GM10248 (cell line): ENCODE measurements at places on chromosomes 2 and 18.

- no peak for DNase-seq
Observed at GRCh38 chr2:165691615-165692014, 102.4 kb downstream of the GALNT3 start.

GRCh38 chr2:45567288-45567963 lies 43.6 kb downstream of the SRBD1 start:
- DNase-seq, result no peak

- no peak for DNase-seq
Observed at GRCh38 chr2:165120740-165121467, 82.9 kb downstream of the SCN3A start.

- no peak for DNase-seq
Observed at GRCh38 chr2:4992226-4992625, 700.0 kb upstream of the SOX11 start.

GRCh38 chr2:229852565-229852964 lies 69.2 kb downstream of the TRIP12 start:
- DNase-seq, result peak; percentile 18

GRCh38 chr18:75962036-75962572 lies 532.9 kb downstream of the ZNF516 start:
- DNase-seq, result no peak

DNA sequence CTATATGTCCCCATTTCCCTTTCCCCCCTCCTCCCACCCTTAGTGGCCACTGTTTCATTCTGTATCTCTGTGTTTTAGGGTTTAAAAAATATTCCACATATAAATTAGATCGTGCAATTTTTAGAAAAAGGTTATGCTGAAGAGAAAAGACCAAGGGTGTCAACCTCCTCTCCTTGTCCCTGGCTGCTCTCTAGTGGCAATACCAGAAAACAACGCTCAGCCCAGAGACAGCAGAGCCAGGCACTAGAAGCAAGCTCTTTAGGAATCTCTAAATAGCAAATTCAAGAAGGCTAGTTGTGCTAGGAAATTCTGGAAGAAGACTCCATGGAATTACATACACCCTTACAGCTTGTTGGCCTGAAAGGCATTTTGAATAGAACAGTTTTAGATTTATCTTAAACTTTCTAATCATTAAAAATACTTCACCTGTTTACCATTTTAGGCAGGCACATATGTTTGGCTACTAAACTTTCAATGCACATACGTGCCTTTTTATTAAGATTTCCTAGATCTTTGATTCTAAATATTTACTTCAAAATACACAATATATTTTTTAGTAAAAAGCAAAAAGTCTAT lies 35.1 kb upstream of the RASGRP3 start:
- peak; percentile 53 for DNase-seq

DNA sequence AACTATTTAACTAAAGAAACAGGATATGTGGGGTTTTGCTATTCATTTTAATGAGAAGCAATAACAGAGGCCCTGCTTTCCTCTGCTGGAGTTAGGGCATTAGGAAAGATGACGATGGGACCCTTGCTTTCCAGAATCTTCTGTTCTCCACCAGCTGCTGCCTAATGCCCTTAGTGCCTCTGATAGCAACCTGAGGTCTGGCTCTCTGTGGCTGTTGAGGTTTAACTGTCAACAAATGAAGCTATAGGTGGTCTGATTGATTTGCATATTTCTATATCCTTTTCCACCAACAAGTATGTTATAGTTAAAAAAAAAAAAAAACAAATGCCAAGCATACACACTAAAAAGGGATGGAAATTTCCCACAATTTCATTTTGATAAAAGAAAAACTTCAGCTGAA lies 115.1 kb upstream of the NCK2 start:
- DNase-seq, result no peak

- DNase-seq, result no peak
Observed at GRCh38 chr2:187774551-187775071, 220.4 kb upstream of the TFPI start.

GRCh38 chr18:57249179-57249578 lies 102.3 kb downstream of the BOD1L2 start:
- no peak for DNase-seq

DNA sequence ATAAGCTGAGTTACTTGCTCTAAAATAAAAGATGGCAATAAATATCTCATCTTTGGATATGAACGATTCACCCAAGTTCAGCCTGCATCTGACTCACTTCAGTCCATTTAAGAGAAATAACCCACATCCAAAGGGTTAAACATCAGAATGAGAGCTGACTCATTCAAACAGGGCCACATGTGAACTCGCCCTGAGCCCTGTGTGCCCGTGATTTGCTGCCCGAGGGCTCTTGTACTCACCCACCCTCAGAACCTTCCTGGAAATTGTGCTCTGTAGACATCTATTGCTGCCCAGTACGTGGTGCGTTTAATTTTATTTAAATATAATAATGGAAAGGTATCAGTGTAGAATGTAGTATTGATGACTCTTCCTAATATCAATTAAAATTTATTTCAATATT lies 66.9 kb upstream of the RBM44 start:
- no peak for DNase-seq

DNA sequence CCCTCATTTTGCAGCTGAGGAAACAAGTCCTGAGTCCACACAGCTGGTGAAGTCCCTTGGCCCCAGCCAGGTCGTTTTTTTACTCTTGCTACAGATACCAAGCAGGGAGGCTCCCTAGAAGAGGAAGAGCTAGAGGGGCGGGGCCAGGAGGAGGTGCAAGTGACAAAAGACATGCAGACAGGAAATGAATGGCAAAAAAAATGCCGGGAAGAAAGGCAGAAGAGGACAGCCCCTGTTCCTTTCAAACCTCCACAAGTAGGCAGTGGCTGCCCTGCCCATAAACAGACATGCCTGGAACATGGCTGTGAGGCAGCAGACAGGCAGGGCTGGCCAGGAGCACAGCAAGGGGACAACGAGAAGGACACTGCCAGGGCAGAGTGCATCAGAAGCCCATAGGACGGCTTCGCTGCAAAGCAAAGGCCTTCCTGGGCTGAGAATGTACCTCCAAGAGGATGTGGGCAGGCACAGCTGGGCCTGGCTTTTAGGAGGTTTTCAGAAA lies 108.7 kb downstream of the ZBTB7C start:
- DNase-seq, result no peak

- no peak for DNase-seq
Observed at GRCh38 chr2:219737270-219737691, 109.9 kb downstream of the SLC4A3 start.

- DNase-seq, result no peak
Observed at GRCh38 chr2:96940001-96940615, 46.3 kb downstream of the FAM178B start.

DNA sequence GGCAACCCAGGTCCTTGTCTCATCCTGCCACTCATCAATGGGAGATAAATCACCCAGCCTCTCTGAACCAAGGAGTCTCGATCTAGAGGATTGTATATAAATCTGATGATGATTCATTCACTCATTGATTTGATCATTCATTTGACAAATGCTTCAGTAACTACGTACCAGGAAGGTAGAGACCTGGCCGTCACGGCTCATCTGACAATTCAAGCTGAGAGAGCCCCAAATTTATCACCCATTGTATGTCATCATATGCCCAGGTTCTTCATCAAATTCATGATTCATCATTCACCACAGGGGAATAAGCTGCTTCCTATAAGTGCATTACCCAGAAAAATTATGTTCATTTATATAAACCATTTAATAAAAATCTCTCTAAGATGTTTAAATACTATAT lies 116.9 kb downstream of the FAM161A start:
- no peak for DNase-seq

GRCh38 chr18:28124131-28125029 lies 52.5 kb downstream of the CDH2 start:
- DNase-seq, result no peak

GRCh38 chr2:64307421-64307820 lies 146.5 kb upstream of the LGALSL start:
- no peak for DNase-seq

DNA sequence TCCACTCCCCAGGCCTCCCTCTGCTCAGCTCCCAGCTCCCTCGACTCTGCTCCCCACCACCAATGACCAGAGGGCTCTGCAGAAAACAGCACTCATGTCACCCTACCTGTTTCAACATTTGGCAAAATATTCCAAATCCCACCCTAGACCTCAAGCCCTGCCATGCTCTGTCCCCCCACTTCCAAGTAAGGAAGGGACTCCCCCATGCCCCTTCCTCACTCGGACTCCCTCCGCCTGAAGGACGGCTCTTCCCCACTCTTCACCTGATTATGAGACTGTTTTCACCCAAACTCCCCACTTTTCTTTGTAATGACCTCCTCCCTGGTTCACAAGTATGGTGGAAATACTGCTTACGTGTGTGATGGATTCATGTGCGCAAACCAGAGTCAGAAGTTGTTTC lies 208.4 kb downstream of the MGAT5 start:
- DNase-seq, result no peak

DNA sequence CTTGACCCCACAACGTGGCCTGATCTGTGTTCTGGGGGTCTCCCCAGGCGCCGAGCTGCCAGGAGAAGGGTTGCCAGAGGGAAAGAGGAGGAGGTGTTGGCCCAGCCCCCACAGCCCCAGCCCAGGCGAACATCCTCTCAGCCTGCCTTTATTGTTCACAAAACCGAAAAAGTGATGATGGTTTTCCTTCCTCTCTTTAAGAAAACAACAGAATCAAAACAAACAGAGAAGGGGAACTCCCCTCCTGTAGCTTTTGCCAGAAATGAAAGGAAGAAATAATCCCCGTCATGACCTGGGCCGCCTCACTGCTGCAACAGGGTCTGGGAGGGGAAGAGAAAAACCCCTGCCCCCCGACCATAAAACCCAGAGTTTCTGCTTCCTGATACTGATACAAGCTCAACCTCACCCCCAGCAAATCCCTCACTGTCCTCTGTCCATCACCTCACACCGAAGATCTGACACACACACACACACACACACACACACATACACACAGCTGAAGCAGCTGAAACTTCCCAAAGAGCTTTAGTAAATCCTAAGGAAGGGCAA lies 52.0 kb downstream of the ZFP36L2 start:
- peak; percentile 85 for DNase-seq

DNA sequence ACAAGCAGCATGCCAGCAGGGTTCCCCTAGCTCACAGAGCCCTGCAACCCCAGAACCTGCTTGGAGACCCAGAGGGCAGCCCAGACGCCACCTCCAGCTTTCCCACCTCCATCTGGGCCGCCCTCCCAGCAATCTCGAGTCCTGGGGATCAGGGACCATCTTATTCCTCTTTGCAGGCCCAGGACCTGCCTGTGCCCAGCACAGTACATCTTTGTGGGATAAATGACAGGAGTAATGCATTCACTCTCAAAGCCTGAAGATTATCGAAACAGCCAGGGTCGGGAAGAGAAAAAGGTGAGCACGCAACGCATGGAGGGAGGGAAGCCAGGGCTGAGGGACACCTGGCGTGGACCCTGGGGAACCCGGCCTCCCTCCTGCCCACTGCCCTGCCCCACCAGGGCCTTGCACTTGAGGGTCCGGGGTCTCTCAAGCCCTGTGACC lies 144.1 kb downstream of the NDUFA10 start:
- DNase-seq, result no peak

DNA sequence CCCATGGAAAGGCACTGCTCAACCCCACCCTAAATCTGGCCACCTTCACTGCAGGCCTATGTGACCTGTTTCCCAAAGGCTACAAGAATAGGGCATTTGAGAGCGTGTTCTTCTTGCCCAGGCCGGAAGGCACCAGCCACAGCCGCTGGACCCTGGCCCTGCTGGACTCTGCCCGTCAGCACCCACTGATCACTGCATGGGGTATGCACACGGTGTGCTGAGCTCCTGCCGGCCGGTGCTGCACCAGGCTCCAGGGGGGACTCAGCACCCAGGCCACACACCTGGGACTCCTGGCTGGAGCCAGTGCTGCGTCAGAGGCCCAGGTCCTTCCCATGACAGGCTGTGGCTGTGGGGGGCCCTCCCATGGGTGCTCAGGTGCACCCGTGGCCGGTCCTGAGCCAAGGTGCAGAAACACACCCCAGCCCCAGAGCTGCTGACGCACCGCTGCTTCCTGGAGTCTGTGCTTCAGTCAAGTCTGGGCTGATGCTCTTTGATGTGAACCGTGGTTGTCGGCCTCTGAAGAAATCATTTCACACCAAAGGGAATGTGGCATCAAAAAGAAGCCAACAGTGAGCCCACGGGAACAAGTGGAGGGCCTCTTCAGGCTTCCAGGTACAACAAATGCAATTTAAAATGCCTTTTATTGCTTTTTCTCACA lies 6.5 kb downstream of the KCNG2 start:
- DNase-seq, result no peak

DNA sequence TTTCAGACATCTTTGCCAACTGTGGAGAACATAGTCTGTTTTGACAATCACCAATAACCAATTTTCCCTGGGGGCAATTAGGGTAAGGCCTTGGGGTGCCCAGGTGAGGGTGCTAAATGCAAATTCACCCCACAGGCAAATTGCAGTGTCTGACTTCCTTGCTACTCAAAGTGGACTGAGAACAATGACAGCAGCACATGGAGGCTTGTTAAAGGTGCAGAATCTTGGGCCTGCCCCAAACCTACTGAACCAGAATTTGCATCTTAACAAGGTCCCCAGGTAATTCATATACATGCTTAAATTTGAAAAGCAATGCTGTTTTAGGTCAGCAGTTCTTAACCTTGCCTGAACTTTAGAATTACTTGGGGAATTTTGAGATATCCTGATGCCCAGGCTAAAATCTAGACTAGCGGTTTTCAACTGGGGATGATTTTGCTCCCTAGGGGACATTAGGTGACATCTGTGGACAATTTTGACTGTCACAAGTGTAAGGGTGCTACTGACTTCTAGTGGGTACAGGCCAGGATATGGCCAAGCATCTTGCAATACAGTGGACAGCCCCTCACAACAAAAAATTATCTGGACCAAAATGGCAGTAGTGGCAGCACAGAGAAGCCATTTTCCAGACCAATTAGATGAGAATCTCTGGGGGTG lies 80.2 kb upstream of the GCFC2 start:
- DNase-seq, result no peak

DNA sequence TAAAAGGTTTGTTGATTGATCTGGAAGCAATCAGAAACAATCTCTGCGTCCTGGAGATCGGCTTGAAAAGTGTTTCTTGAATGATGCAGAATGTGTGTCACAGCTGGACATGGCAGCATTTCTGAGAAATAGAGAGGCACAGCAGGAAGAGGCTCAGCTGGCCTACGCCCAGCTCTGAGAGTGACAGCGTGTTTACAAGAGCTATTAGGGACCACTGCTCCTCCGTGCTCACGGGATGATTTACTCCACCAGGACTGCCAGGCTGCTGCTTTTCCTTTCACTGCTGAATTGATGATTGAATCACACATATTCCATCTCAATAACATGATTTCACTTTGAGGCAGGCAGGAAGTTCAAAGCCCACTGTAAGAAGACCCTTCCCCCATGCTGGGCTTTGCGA lies 62.8 kb downstream of the GALNT14 start:
- DNase-seq, result no peak

- no peak for DNase-seq
Observed at GRCh38 chr2:213848631-213849030, 562.2 kb upstream of the VWC2L start.

- no peak for DNase-seq
Observed at GRCh38 chr2:102492006-102492405, 19.0 kb downstream of the SLC9A4 start.
